Panc1 (cell line): ENCODE measurements at places on chromosomes 7 and 10. TPM values are rescaled to one million over a fixed set of nuclear protein-coding genes. Genes with fewer than 3 reads are reported as not detected.

Gene SFTPA1
- total RNA-seq: 3.8 TPM

Gene TUBB8
- total RNA-seq: 0.08 TPM

Gene PNLIPRP1
- 0.95 TPM for total RNA-seq

Gene PIK3AP1
- total RNA-seq: 2.6 TPM

DNA sequence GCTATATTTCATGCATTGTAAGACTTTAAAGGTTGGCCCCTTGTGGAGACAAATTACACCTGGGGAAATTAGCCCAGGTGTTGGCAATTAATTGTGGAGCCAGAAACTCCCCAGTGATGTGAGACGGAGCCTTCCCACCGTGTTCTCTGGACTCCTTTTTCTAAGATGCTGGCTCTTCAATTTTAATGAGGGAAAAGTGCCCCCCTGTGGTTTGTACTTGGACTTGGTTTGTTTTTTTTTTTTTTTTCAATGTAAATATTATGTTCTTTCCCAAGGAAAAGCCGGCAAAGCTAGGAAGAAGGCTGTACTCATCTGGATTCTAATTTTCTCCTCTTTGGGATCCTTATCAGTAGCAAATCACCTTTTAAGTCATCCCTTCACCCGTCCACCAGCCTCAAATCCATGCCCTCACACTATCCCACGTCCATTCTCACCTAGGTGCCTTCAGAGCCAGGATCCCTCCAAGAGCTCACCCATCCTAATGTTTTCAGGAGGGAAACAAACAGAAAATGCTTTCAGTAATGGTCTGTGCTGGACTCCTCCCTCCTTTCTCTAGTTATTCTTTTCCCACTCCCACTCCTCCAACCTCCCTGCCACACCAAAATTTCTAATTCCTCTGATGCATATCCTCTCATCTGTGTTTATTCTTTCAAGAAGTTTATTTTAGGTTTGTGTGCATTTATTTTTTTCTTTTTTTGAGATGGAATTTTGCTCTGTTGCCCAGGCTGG lies 20.4 kb upstream of the ST8SIA6 start:
- no peak for DNase-seq

DNA sequence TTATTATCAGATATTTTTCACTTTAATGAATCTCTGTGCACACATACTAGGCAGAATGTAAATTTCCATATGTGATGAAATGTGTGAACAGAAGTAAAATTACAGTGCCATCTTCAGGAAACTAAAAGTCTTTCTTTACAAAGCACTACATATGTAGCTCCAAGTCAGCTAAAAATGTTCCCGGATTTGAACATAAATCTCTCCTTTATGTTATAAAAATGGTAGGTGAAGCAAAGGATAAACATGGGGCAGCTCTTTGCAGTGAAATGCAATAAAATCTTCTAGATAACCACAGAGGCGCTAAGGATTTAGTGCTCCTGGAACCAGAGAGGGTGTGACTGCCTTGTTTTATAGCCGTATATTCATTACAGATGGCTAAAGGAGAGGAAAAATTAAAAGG lies 104.9 kb upstream of the C7orf33 start:
- no peak for DNase-seq

- DNase-seq: no peak
Measured at GRCh38 chr10:108673741-108674140, 1249.6 kb downstream of the XPNPEP1 start.

DNA sequence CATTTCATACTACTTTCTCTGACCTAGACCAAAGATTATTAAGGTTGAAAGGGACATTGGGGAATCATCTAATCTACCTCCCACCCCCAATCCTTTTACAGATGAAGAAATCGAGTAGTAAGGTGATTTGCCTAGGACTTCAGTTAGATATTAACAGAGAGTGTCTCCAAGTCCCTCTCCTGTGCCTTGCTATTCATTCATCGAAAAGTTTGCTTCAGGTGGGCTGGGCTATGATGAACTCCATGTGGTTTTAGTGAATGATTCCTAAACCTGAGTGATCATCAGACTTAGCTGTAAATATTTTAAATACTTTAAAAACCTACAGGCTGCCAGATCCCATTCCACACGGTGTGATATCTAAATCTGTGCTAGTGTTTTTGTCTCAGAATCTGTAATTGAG lies 259.4 kb upstream of the SORCS1 start:
- DNase-seq: no peak

GRCh38 chr7:49020145-49020544 lies 95.8 kb downstream of the CDC14C start:
- DNase-seq: no peak

GRCh38 chr10:83678850-83679249 lies 460.5 kb upstream of the GHITM start:
- no peak for DNase-seq

- peak; percentile 50 for DNase-seq
Measured at GRCh38 chr7:71604818-71605414, 473.0 kb downstream of the GALNT17 start.

DNA sequence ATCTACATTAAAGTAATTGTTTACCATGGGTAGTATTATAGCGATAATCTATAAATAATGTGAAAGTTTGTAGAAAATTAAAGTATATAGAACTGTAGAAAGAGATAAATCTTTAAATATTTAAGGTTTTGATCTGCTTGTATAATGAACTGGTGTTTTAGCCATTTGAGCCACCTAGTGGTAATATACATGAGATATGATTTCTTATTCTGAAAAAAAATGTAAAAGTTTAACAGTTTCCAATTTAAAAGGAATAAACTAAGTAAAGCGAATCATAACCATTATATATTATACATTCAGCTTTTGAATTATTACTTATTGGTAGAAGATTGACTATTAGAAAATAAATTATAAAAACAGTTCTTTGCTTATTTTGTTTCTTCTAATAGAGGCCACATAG lies 91.2 kb downstream of the OTUD1 start:
- no peak for DNase-seq

- DNase-seq: no peak
Measured at GRCh38 chr10:59018977-59019376, 157.5 kb upstream of the PHYHIPL start.

- DNase-seq: no peak
Measured at GRCh38 chr7:51128545-51129435, 187.8 kb downstream of the COBL start.

GRCh38 chr10:6002809-6003510 lies 25.6 kb upstream of the IL15RA start:
- DNase-seq: no peak

DNA sequence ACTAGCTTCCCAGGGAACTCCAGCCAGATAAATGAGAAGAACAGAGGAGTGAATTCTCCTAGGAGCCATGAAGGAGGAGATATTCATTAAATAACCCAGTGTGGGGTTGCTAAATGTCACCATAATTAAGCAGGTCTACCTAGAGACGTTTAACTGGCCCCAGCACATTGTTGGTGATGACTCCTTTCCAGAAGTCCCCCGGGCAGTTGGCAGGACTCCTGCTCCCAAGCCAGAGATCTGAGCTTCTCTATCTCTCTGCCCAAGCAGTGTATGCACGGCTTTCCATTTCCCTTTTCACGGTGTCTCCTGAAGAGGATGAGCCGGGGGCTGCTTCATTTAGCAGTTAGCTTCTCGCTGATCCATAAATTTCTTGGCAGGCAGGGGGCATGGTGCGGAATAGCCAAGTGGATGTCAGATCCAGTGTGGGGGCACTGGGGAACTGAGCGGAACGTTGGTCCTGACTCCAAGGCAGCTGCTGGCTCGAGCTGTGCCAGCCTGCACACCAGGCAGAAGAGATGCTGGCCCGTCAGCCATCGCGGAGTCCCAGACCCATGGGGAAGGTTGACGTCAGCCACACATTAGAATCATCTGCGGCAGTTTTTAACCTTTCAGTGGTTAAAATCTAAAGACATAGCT lies 142.0 kb upstream of the NPY start:
- DNase-seq: no peak

GRCh38 chr10:61400524-61400923 lies 52.7 kb downstream of the TMEM26 start:
- no peak for DNase-seq

DNA sequence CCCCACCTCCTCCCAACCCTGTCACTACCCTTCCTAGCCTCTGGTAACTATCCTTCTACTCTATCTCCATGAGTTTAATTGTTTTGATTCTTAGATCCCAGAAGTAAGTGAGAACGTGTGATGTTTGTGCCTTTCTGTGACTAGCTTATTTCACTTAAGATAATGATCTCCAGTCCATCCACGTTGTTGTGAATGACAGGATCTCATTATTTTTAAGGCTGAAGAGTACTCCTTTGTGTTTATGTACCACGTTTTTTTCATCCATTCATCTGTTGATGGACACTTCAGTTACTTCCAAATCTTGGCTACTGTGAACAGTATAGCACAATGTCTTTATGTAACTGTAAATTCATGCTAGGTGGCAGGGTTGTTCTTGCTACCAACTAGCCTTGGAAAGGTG lies 461.6 kb downstream of the PLXDC2 start:
- no peak for DNase-seq

DNA sequence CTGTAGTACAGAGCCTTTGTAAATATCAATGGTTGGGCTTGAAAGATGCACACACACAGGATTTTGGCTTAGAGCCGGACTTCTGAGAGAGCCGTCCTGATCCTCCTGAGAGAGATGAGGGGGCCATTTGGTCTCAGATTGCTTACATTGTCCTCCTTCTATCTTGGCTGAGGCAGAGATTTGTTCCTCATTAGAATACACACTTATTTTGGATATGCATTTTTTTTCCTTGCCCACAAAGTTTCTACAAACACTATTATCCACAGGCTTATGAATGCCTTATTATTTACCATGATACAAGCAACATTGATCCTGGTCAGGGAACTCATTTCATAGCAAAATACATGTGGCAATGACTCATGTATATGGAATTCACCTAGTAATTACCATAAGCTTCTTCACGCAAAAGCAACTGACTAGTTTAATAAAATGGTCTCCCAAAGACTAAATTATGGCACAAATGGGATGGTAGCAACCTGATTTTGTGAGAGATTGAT lies 175.3 kb downstream of the MDFIC start:
- no peak for DNase-seq

DNA sequence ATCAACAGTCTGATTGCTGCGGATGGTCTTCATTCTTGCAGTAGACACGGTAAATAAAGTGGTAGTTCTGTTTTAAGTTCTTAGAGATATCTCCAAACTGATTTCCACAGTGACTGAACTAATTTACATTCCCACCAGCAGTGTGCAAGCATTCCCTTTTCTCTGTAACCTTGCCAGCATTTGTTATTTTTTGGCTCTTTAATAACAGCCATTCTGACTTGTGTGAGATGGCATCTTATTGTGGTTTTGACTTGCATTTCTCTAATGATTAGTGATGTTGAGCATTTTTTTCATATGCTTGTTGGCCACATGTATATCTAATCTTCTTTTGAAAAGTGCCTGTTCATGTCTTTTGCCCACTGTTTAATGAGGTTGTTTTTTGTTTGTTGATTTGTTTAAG lies 30.2 kb upstream of the CXCL12 start:
- DNase-seq: no peak

DNA sequence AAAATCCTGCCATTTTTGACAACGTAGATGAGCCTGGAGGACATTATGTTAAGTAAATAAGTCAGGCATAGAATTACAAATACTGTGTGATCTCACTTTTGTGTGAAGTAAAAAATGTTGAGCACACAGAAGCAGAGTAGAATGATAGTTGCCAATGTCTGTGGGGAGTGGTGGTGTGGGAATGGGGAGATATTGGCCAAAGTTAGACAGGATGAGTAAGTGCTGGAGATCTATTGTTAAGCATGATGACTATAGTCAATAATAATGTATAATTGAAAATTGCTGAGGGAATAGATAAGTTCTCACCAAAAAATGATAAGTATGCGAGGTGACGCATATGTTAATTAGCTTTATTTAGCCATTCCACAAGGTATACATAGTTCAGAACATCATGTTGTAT lies 92.0 kb downstream of the GPR85 start:
- no peak for DNase-seq

DNA sequence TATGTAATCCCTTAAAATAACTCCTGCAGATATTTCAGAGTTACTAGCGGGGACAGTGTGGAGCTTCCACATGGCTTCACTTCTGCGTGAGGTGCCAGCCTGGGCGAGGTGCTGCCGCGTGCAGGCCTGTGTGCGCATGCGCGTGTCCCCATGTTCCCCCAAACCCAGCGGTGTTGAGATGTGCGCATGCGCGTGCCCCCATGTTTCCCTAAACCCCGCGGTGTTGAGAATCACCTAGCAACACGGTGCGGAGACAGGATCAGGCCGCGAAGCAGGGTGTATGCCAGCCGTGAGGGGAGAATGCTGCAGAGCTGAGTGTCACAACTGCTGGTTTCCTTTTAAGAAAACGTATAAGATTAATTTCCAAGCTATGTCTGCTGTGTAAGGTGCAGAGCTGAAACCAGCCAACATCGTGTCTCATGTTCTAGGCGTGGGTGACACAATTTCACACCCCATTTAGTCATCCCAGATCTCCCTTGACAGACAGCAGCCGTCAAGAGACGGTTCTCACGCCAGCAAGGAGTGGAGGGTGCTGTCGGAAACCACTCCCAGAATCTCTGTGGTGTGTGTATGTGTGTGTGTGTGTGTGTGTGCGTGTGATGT lies 71.9 kb upstream of the ADARB2 start:
- DNase-seq: no peak

DNA sequence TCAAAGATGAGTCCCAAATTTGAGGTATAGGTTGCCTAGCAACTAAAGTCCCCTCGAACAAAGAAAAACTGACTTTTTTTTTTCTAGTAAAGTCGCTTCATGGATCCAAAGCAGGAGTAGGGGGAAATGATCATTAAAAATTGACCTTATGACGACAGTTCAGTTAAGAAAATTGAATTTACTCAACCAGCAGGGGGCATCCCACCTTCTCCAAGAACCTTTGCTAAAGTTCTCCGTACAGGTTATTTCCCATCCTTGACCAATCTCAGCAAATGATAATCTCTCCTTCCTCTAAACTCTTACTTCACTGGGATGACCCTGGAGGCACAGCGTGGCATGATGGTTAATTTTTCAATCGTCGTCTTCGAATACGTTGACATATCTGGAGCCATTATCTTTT lies 228.3 kb downstream of the CALN1 start:
- DNase-seq: no peak

DNA sequence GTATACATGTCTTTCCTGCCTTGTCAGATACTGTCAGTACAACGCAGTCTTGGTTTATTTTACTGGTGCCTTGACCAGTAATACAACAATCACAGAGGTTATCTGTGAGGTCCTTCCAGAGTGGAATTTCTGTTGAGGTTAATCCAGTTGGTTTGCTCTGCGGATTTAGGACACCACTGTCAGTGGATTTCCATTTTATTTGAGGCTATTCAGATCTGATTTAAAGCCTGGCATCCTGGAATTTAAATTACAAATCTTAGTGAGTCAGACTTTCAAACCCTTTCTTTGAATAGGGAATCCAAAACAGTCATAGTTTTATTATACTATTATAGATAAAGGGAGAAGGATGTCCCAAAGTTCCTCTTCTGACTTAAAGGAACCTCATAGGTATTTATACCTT lies 40.5 kb downstream of the ANLN start:
- no peak for DNase-seq
